ENCODE measurements at places on chromosomes 5 and 9.

- no peak for DNase-seq
These were observed 45.9 kb downstream of the SEMA6A start for GRCh38 chr5:116528519-116529234.

- DNase-seq, result no peak
These were observed 55.0 kb upstream of the C9orf72 start for GRCh38 chr9:27628311-27628710.

DNA sequence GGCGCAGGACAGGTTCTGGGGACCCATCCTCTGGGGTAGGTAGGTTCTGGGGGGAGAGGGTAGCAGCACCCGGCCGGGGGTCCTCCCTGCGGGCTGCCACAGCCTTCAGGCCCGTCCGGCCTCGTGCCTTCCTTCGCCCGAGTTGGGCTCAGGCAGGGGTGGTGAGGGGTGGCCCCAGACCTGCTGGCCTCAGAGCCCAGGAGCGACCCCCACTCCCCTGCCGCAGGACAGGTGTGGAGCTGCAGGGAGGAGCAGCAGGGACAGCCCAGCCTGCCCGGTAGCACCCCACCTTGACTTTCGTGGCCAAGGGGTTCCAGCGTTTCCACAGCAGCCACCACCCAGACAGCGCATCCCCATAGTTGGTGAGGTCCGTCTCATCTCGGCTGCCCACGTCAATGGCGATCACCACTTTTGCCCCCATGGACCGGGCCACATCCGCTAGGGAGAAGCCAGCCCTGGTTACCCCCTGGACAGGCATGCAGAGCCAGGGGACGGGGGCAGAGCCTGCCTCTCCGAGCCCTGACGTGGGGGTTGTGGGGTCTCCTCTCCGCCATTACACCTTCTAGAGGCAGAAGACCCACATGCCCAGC, 3.4 kb upstream of the NSMF start:
- no peak for DNase-seq

DNA sequence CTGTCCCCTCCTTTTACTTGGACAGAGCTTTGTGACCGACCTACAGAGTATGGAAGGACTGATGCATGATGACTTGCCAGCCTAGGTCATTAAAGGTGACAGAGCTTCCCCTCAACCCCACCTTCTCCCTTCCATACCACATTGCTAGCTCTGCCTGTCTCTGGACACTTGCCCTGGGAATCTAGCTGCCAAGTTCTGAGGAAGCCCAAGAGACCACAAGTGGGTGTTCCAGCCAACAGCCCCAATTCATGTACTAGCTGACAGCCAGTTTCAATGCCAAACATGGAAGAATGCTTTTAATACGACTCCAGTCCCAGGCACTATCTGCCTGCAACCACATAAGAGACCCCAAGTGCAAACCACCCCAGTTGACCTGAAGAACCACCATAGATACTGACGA, 477.1 kb downstream of the SPOCK1 start:
- DNase-seq, result no peak

- peak; percentile 44 for DNase-seq
These were observed 30.1 kb downstream of the PTPA start for GRCh38 chr9:129141066-129142041.

DNA sequence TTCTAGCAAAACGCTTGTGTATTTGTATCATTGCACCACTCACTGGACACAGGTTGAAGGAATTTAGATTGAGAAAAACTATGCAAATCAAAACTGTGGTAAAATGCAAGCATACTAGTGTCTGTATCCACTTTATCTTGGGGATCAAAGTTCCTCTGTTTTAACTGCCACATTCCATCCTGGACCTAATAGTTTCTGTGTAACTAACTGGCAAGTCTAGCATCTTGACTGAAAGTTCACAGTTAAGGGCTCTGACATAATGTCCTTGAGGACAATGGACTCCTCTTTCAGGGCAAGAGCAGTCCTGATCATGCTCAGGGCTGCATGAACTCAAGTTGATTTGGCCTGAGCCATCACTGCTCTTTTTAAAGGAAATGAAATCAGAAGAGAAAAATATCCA, 30.7 kb downstream of the NFIB start:
- DNase-seq, result no peak

DNA sequence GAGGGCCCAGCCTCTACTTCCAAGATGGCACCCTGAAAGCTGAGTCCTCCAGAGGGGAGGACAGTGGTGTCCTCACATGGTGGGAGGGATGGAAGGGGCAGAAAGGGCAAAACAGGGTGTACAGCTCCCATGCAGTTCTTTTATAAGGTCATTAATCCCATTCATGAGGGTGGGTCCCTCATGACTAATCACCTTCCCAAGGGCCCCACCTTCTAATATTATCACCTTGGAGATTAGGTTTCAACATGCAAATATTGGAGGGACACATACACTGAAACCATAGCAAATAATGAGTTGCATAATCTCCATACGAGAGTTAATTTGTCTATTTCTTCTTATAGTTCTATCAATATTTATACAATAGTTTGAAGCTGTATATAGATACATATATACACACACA, 5.8 kb upstream of the ZBTB43 start:
- no peak for DNase-seq

DNA sequence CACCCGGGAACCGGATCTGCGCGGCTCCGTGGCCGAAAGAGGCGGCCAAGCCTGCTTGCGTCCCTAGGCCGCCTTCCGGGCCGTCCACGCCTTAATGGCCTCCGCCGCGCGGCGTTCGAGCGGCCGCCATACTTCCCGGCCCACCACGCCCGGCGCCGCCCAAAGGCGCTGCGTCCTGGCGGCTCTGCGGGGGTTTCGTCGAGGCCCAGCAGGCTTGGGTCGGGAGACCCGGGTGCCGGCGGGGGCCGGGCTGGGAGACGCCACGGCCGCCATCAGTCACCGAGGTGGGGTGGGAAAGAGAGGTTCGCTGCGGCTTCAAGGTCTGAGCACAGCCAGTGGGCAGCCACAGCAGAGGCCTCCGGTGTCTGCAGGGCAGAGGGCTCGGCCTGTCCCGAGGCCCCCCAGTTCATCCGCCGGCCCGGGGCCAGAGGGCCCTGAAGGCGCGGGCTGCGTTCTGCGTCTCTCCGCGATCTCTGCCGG, 545.8 kb upstream of the CDH10 start:
- DNase-seq, result no peak

DNA sequence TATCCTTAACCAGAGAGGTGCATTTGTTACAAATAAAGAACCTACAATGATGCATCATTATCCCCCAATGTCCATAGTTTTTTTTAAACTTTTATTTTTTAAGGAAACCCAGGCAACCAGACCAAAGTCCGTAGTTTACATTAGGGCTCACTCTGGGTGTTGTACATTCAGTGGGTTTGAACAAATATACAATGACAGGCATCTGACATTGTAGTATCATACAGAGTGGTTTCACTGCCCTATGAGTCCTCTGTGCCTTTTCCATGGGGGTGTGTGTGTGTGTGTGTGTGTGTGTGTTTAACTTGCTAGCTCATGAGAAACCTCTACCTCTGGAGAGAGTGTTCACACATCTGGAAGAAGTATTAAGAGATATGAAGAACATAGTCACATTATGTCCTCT, 141.5 kb downstream of the KDM4C start:
- no peak for DNase-seq

DNA sequence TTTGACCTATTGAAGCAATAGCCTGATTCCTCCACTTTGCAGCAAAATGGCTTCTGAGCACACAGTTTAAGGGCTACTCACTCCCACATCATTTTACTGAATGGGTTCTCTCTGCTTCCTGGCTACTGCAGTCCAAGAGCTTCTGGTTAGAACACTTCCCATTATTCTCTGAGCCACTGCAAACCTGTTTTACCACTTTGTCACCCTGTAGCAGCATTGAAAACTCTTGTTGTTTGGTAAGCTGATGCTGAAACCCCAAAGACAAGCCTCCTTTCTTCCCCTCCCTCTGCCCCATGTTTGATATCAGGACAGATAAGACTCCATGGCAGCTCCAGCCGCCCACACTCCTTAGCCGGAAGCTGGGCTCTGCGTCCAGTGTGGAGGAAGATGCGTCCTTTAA, 84.4 kb upstream of the RARS1 start:
- no peak for DNase-seq

- DNase-seq, result peak; percentile 61
These were observed at the start of gene RHOBTB3 for GRCh38 chr5:95730730-95731570. TSS of gene RHOBTB3 (plus strand) at chr5:95731336. CDS start at chr5:95731683, 347 bp downstream.

DNA sequence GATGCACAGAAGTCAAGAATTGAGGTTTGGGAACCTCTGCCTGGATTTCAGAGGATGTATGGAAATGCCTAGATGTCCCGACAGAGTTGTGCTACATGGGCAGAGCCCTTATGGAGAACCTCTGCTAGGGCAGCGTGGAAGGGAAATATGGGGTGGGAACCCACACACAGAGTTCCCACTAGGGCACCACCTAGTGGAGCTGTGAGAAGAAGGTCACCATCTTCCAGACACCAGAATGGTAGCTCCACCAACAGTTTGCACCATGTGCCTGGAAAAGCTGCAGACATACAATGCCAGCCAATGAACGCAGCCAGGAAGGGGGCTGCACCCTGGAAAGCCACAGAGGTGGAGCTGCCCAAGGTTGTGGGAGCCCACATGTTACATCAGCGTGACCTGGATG, 104.5 kb downstream of the STK32A start:
- no peak for DNase-seq

GRCh38 chr5:1889321-1890065, 6.8 kb upstream of the IRX4 start:
- no peak for DNase-seq

DNA sequence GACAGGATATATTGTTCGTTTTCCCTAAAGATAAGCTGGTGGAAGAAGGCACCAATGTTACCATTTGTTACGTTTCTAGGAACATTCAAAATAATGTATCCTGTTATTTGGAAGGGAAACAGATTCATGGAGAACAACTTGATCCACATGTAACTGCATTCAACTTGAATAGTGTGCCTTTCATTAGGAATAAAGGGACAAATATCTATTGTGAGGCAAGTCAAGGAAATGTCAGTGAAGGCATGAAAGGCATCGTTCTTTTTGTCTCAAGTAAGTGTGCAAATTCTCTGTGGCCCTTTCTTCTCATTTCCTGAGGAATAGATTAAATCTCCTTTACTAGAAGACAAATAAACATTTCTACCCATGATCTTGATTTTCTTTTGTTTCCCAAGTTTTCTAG, 38.0 kb downstream of the OSMR start:
- no peak for DNase-seq

DNA sequence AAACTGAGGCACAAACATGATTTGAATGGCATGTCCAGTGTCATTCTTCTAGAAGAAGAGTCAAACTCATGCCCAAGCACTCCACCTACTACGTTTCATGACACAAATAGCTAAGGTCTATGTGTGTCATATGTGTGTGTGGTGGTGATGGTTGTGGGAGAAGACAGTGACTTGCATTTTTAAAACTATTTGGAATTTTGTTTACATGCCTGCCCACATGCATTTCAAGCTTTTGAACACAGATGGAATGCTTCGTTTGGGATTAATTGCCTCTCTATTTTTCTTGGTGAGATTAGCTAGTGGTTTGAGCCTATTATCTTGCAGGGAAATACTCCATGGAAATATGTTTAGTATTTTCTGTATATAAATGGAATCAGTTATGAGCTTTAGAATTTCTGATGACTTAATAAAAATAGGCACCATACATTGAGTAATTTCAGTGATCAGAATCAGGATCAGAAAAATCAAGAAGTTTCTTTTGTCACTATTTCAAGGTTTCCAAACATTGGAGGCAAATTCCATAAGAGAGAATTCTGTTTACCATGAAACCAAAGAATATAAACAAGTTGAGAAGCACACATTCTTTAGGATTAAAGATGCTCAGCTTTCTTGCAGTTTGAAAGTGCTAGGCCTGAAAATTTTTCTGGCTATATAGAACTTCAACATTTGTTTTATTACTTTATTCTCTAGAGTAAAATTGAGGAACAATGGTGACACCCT, 260.3 kb upstream of the SEMA6A start:
- no peak for DNase-seq

DNA sequence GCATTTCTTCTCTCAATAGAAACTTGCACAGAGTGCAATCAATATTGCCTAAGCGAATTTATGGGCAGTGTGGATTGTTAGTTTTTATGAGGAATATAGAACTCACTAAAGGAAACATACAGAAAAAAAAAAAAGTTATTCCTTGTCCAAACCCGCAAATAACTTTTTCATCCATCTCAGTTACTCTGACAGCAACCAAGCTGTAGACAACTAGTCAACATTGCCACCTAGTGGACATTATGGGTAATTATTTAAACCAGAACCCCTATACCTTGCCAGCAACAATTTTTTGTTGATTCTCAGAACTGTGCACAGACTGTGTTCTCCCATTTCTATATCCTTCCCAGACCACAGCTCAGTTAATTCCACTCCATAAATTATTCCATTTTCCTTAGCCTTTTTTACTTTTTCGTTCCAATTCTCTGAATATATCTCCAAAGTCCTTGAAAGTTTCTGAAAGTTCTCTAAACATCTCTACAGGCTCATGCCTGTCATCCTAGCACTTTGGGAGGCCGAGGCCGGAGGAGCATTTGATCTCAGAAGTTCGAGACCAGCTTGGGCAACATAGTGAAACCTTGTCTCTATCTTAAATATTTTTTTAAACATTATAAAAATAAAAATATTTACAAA, 2.6 kb upstream of the AFAP1L1 start:
- peak; percentile 44 for DNase-seq

DNA sequence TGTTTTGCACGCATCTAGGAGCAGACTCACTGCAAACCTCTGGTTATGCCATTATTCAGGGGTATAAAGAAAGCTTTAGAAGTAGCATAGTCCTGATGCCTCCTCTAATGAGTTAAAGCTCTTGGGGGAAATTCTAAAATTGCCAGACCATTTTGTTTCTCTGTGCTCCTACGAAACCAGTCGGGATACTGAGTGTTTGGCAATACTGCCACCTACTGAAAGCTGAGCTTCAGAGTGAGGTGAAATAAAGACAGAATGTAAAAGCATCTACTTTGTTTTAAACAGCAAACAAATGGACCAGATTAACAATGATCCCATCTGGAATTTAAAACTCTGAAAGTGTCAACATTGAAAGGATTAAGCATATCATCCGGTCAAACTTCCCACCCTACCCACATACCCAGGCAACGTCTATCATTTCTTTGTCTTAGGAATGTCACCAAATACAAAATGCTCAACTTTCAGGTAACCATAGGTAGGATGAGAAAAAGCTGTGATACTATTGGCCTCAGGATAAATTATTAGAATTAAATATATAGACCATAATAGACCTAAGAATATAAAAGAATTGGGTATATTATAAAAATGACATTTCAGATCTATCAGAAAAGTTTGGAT, 77.8 kb upstream of the SHISAL2B start:
- DNase-seq, result no peak

GRCh38 chr5:14112998-14113652, 30.0 kb upstream of the TRIO start:
- DNase-seq, result no peak

GRCh38 chr9:77876590-77876989, 155.0 kb downstream of the GNAQ start:
- no peak for DNase-seq
